Kidney epithelial cell (primary cell): ENCODE measurements at places on chromosomes 6 and 20.

DNA sequence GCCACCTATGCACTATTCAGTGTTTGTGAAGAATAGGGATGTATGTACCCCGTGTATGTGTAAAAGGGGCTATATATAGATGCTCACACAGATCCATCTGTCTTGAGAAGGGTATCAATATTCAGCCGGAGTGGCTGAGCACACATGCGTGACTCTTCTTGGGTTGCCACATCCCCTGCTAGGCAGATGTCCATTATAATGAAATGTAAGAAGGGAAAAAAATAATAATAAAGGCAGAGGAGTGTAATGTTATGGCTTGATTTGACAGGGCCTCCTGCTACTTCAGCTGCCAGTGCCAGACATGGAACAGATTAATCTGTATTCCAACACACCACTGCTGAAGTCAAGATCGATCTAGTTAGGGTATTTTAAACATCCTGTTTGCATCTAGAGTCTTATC lies 74.2 kb upstream of the VSTM2L start:
- no peak for DNase-seq

GRCh38 chr6:26017632-26017966 lies 55.0 kb downstream of the TRIM38 start:
- no peak for DNase-seq

DNA sequence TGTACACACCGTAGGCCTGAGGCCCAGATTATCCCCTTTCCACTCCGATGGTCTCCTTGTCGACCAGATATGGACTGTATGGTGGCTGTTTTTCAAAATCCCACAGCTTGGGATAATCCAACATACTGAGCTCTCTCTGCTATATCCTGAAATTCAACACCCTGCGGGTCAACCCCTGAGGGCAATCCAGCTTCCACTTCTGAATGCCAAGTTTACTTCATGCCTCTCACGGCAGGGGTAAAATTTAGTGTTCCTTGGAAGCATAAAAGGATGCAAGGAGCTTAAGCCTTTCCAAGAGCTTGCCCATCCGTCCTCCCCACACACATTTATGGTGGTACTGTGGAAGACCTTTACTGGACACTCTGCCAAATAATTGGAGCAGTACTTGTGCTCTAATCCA lies 90.7 kb downstream of the PLG start:
- DNase-seq: no peak

GRCh38 chr6:128478230-128479047 lies 42.0 kb downstream of the PTPRK start:
- DNase-seq: no peak

DNA sequence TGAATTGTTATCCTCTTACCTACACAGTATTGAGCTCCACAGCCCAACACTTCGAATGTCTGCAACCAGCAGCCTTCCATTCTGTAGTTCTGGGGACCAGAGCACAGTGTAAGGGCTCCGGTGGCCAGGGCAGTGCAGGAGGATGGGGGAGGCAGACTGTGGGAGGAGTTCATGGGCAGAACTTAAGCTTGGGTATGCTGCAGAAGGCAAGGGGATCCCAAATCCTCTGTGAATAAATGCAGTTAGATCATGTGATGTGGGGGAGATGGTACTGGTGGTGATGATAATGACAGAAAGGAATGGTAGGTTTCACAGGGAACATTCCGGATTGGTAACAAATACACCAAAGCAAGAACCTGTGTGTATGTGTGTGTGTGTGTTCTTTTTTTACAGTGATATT lies 26.5 kb upstream of the CNKSR3 start:
- DNase-seq: no peak

- no peak for DNase-seq
Measured at GRCh38 chr20:13858439-13858838, 73.6 kb downstream of the NDUFAF5 start.

GRCh38 chr20:60361761-60362395 lies 403.7 kb downstream of the CDH26 start:
- no peak for DNase-seq

GRCh38 chr6:150981095-150981494 lies 115.6 kb downstream of the MTHFD1L start:
- DNase-seq: no peak

DNA sequence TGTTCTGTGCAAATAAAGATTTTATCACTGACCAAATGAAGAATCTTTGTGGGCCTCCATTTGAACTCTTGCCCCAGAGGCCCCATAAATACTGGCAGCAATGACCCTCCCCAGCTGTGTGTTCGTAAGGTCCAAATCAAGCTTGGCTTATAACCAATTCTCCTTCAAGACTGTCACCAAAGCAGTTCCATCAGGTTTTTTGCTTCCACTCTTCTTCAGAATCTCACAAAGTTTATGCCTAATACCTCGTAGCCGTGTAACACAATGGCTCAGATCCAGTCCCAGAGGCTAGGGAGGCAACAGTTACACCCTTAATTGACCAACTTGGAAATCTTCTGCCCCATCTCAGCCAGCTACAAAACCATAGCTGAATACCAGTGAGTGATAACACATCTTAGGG lies 120.5 kb downstream of the HIVEP2 start:
- DNase-seq: no peak

DNA sequence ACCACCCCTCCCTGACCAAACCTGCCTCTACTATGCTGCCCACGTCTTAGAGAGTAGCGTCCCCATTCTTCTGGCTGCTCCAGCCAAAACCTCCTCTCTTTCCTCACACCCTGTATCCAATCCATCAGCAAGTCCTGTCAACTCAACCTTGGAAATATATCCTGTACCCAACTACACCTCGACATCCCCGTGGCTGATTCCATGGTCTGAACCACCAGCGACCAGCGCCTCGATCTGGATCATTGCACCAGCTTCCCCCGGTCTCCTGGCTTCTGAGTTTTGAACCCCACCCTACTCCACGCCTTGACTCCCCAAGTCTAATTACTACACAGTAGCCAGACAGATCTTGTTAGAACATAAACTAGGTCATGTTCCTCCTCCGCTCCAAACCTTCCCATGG lies 9.8 kb downstream of the NRSN2 start:
- DNase-seq: no peak

DNA sequence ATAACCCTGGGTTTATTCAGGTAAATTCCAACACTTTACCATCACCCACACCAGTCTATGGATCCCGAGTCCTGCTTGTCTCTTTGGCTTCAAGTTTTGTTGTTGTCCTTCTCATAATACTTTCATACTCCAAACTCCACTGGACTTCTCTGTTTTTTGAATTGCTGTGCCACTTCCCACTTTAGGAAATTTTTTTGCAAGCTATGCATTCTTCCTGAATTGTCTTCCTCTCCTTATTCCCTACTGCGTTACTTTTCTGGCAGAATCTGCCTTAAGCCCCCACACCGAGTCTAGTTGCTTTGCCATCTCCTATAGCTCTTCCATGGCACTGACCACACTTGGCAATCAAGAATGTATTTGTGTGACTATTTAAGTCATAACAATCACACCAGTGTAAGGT lies 96.1 kb downstream of the TSHZ2 start:
- DNase-seq: no peak
